ENCODE measurements at places on chromosomes 2 and 18. TPM values are rescaled to one million over a fixed set of nuclear protein-coding genes. Genes with fewer than 3 reads are reported as not detected.

Gene CNRIP1
- 16.2 TPM for total RNA-seq

Gene HOXD1
- total RNA-seq, result 11.1 TPM

Gene CAPN14
- total RNA-seq, result 0.62 TPM

Gene ATP6V1B1
- total RNA-seq, result 2.4 TPM

Gene KRTCAP3
- 52.9 TPM for total RNA-seq
